ENCODE measurements at places on chromosomes 5 and 9.
A peak's percentile ranks its signal among the peaks of the same experiment; 100 is the strongest.

GRCh38 chr5:60540856-60541805, 158.8 kb downstream of the DEPDC1B start:
- DNase-seq = peak; percentile 70

GRCh38 chr5:89302102-89302891, 419.3 kb upstream of the MEF2C start:
- DNase-seq = no peak

DNA sequence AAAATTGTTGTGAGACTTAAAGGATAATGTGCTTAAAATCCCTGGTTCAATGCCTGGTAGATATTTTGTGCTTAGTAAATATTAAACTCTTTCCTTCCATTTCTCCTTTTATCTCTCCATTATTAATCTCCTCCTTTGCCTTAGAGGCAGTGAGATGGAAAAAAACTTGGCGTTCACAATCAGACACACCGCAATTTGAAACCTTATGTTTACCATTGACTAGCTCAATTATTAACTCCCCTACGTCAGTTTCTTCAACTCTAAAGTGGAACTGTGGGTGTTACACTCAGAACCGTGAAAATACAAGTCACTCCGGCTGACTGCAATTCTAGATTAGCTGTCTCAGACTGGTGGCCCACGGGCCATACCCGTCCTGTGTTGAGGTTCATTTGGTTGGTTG, 327.2 kb downstream of the DEPDC1B start:
- DNase-seq = no peak

DNA sequence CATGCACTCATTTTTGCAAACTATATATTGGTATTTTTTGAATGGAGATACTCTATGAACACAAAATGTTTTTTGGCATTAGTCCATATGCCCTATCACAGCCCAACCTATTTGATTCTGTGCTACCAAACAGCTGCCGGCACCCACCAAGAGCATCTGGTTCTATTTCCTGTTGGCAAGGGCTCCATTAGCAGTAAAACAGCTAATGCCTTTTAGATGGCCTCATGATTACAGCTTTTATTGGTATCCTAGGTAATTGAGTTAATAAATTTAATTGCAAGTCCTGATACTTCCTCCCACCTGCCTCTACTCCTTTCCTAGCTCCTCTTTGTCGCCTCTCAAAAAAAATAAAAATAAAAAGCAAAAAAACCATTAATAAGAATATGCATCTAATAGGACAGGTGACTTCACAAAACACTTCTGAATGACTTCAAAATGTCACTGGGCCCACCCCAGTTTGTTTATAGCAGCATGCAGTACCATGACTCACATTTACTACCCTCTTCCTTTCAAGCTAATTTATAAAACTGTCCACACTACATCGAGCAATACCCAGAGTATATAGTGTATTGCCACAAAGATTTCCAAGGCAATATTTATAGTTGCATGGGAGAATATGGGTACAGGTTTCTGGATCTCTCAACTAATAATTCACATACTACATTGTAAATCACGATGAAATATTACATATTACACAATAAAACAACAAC, 620.4 kb downstream of the SLCO4C1 start:
- no peak for DNase-seq

- DNase-seq = no peak
Measured at GRCh38 chr5:136193322-136193935, 467 bp upstream of the SMIM32 start.

DNA sequence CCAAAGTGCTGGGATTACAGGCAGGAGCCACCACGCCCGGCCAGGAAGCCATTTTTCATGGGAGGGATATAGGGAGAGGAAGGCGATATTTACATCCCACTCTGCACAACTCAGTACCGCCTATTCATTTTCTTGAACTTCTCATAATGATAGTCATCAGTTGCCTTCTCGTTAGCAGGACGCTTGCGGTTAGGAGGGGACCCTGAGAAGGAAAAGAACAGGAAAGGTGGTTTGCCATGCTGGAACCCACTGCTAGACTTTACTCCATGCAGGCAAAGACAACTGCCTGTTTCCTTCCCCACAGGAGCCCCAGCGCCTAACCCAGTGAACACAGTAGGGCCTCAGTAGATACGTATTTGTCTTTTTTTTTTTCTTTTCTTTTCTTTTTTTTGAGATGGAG, 4.1 kb upstream of the TOR1A start:
- DNase-seq = no peak

GRCh38 chr9:134570151-134570621, 71.4 kb upstream of the COL5A1 start:
- DNase-seq = no peak

GRCh38 chr5:51544031-51544785, 161.0 kb downstream of the ISL1 start:
- DNase-seq = no peak

DNA sequence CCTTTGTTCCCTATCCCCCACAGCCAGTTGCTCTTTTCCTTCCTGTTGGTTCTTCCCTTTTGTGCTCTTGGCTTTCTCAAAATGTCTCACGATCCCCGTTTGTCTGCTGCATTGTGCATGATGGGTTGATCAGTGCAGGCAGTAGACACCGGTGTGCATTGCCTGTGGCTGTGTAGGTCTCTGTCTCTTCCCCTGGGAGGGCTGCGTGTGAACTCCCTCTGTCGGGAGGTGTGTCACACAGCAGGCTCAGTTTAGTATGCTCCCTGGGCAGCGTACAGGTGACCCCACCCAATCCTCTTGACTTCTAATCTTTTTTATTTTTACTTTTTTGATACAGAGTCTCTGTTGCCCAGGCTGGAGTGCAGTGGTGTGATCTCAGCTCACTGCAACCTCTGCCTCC, 265.3 kb downstream of the FSTL4 start:
- no peak for DNase-seq

- no peak for DNase-seq
Measured at GRCh38 chr9:10274175-10274574, 338.6 kb downstream of the PTPRD start.

GRCh38 chr9:124007565-124008302, 3.8 kb upstream of the LHX2 start:
- no peak for DNase-seq

DNA sequence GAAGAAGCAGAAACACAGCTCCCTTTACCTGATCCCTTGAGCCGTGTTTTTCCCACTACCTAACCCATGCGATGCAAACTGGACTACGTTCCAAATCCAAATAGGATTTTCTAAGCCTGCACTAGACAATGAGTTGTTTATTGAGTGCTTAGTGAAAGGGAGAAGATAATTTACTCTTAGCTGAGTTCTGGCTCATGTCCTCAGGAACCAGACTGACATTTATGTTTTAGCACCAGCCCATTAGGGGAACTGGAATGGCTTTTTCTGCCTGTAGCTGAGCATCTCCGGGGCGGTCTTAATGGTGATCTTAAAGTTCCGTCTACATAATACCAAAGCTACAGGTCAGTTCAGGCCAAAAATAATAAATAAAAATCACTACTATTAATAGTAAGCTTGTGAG, 81.5 kb downstream of the SH3TC2 start:
- DNase-seq = no peak

GRCh38 chr5:7317751-7318150, 78.2 kb upstream of the ADCY2 start:
- DNase-seq = no peak

GRCh38 chr5:124661317-124662141, 84.9 kb downstream of the ZNF608 start:
- no peak for DNase-seq

DNA sequence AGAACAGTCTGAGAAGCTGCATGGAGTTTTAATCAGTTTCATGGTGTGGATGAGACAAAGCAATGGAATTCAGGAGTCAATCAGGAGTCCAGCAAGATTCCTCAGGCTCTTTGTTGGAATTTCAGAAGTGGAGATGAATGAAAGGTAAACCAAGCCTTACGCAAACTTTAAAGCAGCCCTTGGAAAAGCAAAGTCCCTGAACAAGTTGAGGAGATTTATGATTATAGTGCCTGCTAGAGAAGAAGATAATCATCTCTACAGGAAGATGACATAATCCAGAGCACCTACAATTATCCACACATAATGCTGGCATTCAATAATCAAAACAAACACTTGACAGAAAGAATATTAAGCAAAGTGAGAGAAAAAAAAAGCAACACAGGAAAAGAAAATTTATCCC, 1380.1 kb upstream of the NUDT12 start:
- DNase-seq = no peak

DNA sequence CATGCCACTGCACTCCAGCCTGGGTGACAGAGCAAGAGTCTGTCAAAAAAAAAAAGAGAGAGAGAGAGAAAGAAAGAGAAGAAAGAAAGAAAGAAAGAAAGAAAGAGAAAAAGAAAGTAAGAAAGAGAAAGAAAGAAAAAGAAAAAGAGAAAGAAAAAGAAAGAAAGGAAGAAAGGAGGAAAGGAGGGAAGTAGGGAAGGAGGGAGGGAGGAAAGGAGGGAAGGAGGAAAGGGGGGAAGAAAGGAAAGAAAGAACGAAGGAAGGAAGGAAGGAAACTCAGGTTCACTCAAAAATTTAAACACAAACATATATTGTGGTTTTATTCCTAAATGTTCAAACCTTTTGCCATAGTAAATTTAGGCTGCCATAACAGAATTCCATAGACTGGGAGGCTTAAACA, 453.0 kb downstream of the SLCO4C1 start:
- no peak for DNase-seq

GRCh38 chr9:73743826-73744225, 592.2 kb downstream of the ANXA1 start:
- no peak for DNase-seq

DNA sequence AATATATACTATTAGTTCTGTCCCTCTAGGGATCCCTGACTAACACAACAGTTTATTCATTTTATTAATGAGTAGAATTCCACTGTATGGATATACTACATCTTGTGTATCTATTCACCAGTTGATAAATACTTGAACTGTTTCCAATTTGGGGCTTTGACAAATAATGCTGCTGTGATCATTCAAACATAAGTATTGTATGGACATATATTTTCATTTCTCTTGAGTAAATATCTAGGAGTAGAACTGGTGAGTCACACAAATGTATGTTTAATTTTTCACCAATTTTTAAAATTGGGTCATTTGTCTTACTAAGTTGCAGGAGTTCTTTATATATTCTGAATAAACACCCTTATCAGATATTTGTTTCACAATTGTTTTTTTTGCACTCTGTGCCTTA, 149.1 kb downstream of the FBXL17 start:
- no peak for DNase-seq

- no peak for DNase-seq
Measured at GRCh38 chr5:72539038-72539437, 31.8 kb upstream of the ZNF366 start.

DNA sequence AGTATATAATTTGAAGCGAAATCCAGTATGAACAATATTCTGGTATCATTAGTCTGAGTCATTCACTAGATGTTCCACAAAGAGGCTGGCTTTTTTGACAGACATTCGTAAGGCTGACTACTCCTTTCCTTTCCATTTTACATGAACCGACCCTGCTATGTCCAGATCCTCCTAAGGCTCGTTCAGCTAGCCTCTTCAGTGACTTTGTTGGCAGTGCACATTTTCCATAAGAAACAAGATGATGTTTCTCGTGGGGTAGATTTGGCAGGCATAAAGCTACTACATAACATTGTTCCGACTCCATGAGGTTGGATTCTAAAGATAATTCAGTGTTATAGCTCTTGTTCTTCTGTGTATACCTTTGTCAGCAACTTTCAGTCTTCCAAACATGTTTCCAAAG, 49.0 kb downstream of the ZNF462 start:
- no peak for DNase-seq

- DNase-seq = no peak
Measured at GRCh38 chr5:37520811-37521210, 141.7 kb downstream of the WDR70 start.

DNA sequence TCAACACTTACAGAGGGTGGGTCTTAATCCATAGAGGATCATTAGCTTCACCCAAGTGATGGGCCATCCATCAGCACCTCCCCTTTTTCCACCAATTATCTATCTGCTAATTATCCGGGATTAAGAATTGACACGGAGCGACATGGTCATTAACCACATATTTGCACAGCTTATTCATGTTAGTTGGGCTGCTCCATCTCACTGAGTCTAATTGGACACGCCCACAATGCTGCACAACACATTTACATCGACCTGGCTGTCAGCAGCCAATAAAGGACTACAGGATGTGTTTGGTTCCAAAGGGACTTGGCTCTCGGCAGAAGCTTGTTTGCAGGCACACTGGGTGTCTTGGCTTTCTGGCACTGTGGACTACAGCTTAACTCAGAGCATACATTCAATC, 21.6 kb downstream of the FOXE1 start:
- no peak for DNase-seq

DNA sequence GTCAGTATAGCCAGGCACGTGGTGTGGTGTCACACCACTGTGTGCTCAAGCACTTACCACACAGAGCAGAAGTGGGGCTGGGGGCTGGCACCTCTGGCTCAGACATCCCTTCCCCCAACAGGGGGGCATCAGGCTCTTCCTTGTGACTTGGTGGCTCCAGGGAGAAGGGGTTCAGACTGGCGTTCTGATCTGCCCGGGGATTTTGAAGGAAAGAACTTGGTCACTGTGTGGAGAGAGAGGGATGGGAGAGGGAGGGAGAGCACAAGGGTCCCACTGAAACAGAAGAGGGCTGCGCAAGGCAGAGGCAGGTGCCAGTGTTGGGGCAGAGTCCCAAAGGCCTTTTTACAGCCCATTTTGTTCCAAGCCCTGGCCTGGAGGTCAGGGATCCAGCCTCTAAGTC, 109.7 kb upstream of the ALDH1B1 start:
- no peak for DNase-seq

GRCh38 chr5:90020575-90021538, 388.7 kb downstream of the CETN3 start:
- no peak for DNase-seq

DNA sequence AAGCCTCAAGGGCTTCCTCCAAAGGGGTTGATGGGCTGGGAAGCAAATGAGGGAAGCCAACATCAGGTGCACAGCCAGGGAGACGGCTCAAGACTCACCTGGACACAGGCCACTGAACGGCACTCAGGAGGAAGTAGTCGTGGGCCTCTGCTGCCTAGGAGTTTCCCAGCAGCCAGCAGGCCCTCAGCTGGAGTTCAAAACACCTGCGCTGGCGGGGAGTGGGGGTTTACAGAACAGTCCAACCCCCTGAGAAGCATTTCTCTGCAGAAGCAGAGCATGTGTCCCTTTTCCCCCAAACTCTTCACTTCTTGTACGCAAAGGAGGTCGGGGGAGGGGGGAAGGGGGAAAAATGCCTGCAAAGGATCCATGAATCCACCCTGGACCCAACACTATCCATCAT, 2.3 kb downstream of the WHRN start:
- no peak for DNase-seq

DNA sequence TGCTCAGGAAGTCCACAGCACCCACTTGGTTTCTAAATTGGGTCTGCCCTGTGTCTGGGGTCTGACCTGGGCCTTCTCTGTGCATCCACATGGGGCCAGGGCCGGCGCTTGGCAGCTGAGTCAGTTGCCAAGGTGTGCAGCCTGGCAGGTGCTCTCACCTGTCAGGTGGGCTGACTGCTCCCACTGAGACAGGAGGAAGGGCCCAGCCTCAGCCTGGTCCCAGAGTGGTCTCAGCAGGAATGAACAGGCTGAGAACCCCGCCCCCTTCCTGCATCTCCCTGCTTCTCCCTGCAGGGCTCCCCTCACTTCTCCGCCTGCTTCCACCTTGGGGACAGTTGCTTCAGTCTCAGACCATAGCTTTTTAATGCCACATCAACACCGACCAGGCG, 60.5 kb downstream of the BARX1 start:
- no peak for DNase-seq
